Activated CD4-positive, alpha-beta T cell treated with anti-CD3 and anti-CD28 coated beads, Interleukin-2, amount 50 U/mL, for 24 hours (primary cell): ENCODE measurements at places on chromosomes 1 and 21.

DNA sequence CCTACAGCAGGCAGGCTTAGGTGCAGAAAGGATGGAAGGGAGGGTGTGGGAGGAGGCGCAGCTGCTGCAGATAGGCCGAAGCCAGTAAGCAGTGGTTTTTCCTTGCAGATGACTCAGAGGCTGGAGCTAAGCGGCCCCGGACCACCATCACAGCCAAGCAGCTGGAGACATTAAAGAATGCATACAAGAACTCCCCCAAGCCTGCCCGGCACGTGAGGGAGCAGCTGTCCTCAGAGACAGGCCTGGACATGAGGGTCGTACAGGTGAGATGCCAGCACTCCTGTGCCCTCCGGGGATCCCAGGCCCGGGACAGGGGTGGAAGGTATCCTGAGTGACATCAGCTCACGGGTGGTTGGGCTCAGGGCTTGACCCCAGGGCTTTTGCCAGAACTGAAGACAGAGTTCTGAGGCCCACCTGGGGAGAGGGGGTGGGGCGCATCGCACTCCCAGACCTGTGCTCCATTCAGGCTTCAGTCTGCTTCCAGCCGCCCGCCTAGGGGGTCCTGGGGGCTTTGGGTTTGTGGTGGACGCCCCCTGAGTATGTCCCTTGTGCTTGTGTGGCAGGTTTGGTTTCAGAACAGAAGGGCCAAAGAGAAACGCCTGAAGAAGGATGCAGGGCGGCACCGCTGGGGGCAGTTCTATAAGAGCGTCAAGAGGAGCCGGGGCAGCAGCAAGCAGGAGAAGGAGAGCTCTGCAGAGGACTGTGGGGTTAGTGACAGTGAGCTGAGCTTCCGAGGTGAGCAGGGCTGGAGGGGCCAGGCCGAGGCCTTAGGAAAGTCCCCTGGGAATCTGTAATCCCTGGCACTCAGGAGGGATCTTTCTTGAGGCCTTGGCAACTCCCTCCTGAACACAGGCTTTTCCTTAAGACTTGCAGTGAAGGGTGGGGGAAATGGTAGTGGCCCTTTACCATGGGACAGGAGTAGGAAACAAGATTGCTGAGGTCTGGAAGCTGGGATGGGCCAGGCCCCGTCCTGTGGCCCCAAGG, 41.5 kb downstream of the LHX4 start:
- DNase-seq: no peak

DNA sequence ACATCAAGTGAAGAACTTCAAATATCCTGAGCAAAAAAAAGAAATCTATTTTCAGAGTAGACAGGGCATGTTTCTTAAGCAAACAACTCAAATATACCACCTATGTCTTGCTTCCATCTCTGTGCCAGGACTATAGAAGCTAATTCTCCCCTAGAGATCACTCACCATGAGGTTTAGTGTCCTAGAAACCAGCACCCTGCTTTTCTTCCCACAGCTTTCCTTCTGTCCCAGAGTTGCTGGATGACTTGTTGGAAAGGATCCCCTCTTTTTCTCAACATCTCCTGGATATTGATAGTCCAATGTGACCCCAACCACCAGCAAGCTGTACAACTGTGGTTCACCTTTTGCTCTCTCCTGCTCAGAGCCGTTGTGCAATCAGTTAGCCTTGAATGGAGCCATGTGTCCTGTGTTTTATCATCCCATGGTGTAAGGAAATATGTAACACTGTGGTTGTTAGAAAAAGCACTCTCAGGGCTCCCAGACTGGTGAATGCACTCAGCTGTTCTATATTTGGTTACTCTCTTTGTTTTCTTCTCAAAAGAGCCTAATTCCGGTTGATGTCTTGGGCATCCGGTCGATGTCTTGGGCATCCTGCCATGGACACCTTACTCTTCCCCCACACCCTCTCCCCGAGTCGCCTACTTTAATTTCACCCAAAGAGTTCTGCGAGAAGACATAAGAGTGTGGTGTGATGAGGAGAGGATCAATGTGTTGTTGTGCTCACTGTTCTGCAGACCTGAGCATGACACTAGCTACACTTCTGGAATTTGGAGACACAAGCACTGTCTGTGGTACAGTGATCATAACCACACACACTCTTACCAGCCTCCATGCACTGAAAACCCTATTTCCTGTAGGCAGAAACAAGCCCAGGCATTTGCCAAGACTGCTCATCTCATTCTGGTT, 1.7 kb downstream of the TNFSF4 start:
- no peak for DNase-seq

DNA sequence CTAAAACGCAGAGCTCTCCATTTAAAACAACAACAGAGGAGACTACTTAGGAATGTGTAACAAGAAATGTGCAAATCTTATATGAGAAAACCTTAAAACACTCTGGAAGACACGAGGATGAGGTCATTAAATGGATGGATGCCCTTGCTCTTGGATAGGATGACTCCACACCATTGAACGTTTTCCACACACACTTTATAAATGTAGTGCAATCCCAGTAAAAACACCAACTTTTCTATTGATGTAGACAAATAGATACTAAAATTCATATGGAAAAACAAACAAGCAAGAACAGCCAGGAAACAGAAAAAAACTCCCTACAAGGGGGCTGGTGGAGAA, 18.4 kb upstream of the COL6A1 start:
- no peak for DNase-seq

GRCh38 chr1:165628147-165628822, 2.7 kb upstream of the MGST3 start:
- no peak for DNase-seq

DNA sequence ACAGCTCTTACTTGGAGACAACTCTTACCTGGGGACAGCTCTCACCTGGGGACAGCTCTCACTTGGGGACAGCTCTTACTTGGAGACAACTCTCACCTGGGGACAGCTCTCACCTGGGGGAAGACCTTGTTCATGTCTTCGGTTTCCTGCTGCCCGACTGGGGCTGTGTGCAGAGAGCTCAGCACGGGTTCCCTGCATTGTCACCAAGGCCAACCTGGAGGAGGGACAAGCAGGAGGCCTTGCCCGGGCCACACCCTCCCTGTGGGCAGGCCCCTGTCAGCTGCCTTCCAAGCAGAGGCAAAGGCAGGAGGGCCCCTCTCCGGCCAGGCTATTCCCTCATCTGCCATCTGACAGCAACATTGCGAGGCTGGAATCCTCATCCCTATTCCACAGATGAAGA, at the start of gene LDLRAD1:
Gene LDLRAD1 (minus strand): TSS at position 208 of the 400 bp plus-strand sequence. CDS start 74 bp downstream, at position 134.
- DNase-seq: no peak

DNA sequence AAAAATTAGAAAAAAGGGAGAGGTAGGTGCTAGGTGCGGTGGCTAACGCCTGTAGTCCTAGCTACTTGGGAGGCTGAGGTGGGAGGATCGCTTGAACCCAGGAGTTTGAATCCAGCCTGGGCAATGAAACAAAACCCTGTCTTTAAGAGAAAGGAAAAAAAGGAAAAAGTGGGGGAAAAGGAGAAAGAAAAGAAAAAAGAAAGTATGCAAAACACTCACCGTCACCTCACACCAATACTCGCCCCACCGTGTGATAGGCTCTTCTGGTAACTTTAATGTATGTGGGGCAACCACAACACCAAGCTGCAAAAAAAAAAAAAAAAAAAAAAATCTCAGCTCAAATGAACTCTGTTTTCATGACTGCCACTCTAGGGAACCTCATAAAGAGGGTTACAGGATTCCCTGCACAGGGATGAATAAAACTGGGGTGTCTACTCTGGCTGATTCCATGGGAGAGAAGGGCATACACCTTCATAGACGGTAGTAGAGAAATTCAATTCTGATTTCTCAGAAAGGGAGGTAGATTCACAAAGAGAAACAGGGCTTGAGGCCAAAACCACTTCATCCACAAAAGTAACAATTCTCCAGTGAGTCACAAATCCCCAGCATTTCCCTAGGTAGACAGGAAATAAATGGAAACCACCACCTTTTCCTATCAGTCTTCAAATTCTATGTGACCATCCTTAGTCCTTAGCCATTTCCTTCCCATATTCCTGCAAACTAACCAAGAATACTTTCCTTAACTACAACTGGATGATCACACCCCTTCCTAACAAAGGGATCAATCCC, 2.5 kb downstream of the MRPL9 start:
- no peak for DNase-seq

GRCh38 chr1:44029260-44029910, 1.9 kb downstream of the SLC6A9 start:
- no peak for DNase-seq

GRCh38 chr1:98051065-98051675, 130.3 kb upstream of the DPYD start:
- DNase-seq: peak; percentile 69

- DNase-seq: no peak
Observed at GRCh38 chr1:109754738-109755137, 9.0 kb downstream of the EPS8L3 start.

- DNase-seq: no peak
Observed at GRCh38 chr1:196361112-196361714, 247.0 kb downstream of the KCNT2 start.

GRCh38 chr1:45566722-45567121, 16.1 kb downstream of the AKR1A1 start:
- DNase-seq: no peak

DNA sequence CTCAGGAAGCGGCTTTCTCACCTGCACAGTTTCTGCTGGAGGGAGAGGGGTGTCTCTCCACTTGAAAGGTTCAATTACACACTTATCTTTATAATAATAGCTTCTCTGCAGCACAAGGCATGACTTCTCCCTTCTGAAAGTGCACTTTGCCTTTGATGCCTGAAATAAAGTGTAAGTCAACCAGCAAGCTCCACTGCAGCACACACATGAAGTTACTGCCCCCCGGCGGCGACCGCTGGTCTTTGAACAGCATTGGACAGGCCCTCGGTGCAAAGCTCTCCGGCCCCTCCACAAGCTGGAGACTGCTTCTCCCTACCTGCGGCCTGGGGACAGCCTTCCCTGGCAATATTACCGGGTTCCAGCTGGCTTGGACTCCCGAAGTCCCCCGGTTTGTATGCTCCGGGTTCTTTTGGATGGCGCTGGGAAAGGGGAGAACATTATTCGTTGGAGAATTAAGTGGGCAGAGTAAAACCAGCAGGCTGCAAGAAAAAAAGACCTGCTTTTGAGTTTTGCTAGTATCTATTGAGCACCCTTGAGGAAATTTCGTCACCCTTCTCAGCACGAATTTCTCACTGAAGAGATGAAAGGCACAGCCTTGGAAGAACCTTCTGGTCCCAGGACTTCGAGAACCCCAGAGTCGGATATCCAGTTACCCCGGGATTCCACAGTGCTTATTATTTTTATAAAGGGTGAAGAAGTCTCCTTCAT, 11.8 kb downstream of the RCAN1 start:
- DNase-seq: peak; percentile 54

GRCh38 chr1:248152056-248152827, 7.3 kb downstream of the OR2M5 start:
- no peak for DNase-seq

DNA sequence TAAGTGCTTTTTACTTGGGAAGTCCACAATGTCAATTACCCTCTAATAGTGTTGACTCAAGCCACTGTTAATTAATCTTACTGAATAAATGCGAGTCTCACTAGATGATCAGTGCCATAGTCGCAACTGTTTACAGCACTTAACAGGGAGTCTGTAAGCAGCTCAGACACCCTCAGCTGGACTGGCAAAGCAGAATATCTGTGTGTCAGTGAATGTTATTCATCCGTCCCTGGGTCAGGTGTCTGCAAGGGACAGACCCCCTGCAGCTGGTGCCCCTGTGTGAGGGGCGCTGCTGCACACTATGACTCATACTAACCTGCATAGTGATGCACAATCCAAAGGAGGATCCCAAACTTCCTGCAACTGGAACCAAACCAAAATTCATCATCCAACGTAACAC, 306.5 kb downstream of the HHIPL2 start:
- no peak for DNase-seq

GRCh38 chr1:246954126-246954525, 22.4 kb upstream of the AHCTF1 start:
- no peak for DNase-seq

GRCh38 chr1:88983791-88984559, 8.5 kb downstream of the KYAT3 start:
- DNase-seq: no peak

DNA sequence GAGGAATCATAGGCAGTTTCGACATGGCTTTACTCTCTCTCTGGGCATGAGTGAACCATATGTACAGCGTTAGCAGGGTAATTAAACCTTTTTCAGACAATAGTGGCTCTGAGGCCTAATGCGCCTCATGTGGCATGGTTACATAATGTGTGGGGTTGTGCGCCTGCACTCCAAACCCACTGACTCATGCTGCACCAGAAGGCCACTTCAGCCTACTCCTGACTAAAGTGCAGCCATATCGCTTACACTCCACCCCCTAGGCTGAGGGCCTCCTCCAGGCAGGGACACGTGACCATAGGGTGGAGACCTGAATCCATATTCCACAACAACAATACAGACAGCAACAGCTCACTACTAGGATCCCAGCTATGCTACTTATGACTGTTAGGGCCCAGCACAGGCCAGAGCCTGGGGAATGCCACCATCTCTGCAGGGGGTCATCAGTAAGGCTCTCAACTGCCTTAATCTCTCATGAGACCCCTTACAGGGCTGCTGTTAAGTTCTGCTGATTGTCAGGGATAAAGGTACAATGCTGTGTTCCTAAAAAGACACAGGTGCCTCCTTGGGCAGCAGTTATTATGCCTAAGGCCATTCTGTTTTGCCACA, 13.4 kb upstream of the ODF2L start:
- DNase-seq: no peak

- DNase-seq: no peak
Observed at GRCh38 chr1:31239653-31240241, at the start of gene NKAIN1. TSS of gene NKAIN1 (minus strand) at chr1:31239887. CDS start at chr1:31239547, 340 bp downstream.

- DNase-seq: no peak
Observed at GRCh38 chr1:228299211-228299610, 91.4 kb downstream of the OBSCN start.

DNA sequence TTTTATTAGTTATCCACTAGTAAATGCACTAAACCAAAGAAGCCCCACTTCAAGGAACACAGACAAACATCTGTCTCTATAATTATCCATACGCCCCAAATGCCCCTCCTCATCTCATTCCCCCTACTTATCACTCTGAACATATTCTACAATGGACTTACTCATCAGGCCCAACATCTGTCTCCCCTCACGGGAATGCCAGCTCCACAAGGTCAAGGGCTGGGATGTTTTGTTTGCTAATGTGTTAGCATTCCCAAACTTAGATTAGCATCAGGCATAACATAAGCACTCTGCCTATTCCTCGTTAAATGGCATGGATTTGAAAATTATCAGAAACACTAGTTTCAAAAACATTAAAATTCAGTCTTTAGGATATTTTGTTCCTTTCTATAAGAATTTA, 279.5 kb downstream of the DSCAM start:
- no peak for DNase-seq

GRCh38 chr21:21383126-21383525, 384.9 kb downstream of the NCAM2 start:
- no peak for DNase-seq

GRCh38 chr1:29990304-29990703, 733.1 kb downstream of the MATN1 start:
- DNase-seq: no peak

DNA sequence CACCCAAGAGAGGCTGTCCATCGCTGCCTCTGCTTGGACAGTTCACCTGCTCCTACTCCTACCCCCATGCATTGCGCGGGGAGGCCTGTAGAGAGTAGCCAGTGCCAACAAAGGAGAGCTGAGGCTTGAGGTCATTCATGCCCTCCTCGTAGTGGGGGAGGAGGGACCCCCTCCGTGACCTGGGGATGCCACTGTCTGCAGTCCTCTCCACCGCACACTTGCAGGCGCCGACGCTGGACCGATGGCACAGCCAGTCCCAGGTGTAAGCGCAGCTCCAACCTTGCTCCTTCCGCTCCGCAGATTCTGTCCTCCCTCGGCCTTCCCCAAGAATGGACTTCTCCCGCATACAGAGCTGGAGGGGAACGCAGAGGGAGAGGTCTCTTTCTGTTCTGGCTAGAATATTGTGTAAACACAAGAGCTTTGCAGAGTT, 672 bp upstream of the PHLDA3 start:
- no peak for DNase-seq
